ENCODE measurements at places on chromosomes 11 and 22.
A peak's percentile ranks its signal among the peaks of the same experiment; 100 is the strongest.

DNA sequence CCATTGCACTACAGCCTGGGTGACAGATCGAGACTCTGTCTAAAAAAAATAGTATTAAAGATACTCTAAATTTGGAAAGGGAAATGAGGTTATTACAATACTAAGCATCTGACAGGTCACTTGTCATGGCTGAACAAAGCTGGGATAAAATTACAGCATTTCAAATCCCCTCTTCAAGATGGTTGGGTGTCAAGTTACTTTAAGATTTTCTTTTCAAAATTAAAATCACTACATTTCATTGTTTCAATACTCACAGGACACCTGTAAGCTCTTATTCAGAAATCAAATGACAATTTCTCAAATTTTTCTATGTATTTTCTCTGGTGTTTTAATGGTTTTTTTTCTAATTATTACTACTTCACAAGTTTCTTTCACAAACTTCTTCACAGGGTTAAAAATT is 5.7 kb downstream of the TAF1D start:
- DNase-seq = no peak

DNA sequence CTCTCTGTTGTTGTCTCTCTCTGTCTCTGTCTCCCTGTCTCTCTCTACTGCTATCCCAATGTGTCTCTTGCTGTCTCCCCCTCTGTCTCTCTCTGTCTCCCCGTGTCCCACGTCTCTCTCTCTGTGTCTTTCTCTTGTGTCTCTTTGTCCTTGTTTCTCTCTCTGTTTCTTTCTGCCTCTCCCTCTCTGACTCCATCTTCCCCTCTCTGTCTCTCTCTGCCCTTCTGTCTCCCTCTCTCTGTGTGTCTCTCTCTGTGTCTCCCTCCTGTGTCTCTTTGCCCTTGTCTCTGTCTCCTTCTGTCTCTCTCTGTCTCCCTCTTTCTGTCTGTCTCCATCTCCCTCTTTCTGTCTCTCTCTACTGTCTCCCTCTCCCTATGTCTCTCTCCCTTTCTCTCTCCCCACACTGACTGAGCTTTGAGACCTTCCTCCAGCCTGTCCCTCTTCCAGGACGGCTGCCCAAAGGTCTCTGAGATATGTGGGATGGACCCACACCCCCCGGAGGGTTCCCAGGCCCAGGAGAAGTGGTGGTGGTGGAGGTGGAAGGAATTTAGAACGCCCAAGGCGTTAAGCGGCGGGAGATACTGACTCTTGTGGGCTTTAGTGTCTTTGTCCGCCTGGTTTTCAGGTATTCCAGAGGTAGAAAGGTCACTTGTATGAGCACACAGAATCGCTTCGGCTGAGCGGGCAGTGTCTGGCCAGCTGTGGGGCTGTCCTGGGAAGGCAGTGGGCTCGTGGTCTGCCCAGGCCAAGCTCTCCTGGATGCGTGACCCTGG is 65.5 kb upstream of the CCND1 start:
- DNase-seq = no peak

DNA sequence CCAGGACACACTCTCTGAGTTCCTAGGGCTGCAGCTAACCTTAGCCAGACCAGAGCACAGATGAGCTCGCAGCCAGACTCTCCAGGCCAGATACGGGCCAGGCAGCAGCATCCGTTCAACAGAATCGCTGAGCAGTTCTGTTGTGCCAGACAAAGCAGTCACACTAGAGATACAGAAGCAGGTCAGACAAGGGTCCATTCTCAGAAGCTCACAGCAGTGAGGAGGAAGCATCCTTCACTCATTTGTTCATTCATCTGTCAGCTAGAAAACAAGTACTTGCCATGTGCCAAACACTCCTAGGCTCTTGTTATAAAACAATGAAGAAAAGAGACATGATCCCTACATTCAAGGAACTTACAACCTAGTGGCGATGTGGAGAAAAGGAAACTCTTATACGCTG is 2.6 kb downstream of the LMO2 start:
- DNase-seq = no peak

GRCh38 chr11:84990141-84990540 is 637.0 kb downstream of the DLG2 start:
- DNase-seq = no peak

DNA sequence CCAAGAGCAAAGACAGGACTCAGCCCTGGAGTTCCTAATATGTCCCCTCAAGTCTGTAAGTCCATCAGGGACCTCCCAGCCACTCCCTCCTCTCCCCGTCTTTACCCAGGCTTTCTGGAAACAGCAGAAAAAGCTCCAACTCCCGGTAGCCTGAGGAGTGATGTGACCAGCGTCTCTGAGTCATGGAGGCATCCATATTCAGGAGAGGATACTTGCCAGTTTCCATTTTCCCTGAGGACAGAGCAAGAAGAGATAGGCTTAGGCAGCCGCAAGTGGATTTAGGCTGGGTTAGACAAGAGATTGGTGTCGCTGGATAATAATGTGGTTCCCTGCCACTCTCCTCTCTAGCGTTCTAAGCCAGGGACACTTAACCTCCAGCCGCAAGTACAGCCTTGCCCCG is 206.6 kb downstream of the GRIK4 start:
- no peak for DNase-seq

DNA sequence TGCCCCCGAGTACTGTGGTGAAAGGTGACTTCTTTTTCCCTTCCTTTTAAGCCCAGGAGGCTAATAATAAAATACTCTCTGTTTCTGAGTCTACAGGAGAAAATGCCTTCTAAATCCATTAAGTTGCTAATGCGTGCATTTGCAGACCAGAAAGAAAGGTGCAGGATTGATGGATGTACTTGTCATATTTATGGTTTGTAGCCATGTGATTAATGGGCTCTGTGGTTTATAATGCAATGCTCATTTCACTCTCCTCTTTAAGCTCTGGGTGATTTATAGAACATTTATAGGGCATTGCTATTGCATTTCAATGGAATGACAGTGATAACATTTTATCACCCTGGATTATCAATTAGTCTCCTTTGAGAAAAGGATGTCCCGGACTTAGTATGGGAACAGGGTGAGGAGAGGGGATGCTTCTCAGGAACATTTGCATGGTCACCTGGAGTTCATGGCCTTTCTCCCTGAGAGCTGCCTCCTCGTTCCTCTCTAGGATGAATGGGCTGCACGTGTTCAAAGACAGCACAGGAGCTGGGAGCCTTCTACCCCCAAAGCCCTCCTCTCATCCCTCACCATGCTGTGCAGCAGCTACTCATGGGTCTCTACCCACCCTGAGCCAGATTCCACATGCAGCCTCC is 82.8 kb upstream of the HMGXB4 start:
- DNase-seq = no peak

- no peak for DNase-seq
Observed at GRCh38 chr22:43941449-43941848, 13.8 kb upstream of the SAMM50 start.

DNA sequence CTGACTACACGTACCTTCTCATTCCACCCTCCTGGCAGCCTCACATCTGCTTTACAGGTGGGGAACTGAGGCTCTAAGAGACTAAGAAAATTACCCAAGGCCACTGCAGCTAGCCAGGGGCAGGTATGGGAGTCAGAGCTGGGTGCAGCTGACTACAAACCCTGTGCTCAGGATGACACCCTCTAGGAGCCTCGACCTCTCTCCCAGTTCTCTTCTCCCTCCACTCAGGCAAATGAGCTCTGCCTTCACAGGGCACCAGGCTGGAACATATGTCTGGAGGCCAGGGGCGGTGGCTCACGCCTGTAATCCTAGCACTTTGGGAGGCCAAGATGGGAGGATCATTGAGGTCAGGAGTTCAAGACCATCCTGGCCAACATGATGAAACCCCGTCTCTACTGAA is 4.0 kb downstream of the SYT12 start:
- no peak for DNase-seq

- no peak for DNase-seq
Observed at GRCh38 chr11:45294499-45294898, 8.4 kb upstream of the SYT13 start.

DNA sequence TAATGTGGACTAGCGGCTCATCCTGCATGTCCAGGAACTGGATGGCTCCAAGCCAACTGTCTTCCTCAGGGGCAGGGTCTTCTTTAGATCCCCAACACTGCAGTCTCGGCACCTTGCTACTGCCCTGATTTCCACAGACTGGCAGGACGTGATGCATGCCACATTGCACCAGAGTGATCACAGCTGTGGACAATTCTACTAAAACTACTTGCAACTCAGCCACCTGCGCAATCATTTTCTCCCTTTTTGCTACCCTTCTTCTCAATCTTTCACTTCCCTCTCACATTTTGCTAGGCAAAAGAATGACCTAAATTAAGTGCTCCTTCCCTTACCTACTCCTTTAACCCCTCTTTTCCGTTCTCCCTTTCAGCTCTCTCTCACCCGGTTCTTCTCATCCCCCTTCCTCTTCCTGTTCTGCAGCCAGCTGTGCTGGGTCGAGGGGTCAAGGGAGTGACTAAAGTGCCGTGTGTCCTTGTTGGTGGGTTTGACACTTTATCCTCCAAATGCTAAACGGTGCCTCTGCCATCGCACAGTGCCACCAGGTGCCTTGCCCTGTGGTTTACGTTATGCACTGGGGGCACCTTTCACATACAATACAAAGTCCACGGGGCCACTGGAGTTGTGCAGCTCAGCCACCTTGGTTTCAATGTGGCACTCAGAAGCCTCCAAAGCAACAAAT is 11.5 kb upstream of the PEX26 start:
- no peak for DNase-seq

- DNase-seq = peak; percentile 51
Observed at GRCh38 chr11:70328556-70328955, 58.1 kb downstream of the PPFIA1 start.

DNA sequence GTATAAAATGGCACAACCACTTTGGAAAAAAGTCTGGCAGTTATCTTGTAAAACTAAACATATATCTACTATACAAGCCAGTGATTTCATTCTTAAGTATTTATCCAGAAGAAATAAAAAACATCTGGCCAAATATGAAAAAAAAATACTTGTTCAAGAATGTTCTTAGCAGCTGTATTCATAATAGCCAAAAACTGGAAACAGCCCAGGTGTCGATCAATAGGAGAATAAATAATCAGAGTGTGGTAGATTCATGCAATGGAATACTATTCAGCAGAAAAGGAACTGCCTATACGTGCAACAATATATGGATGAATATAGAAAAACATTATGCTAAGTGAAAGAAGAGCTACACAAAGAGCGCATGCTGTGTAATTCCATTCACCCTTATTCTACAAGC is 36.7 kb downstream of the POU2AF1 start:
- no peak for DNase-seq

DNA sequence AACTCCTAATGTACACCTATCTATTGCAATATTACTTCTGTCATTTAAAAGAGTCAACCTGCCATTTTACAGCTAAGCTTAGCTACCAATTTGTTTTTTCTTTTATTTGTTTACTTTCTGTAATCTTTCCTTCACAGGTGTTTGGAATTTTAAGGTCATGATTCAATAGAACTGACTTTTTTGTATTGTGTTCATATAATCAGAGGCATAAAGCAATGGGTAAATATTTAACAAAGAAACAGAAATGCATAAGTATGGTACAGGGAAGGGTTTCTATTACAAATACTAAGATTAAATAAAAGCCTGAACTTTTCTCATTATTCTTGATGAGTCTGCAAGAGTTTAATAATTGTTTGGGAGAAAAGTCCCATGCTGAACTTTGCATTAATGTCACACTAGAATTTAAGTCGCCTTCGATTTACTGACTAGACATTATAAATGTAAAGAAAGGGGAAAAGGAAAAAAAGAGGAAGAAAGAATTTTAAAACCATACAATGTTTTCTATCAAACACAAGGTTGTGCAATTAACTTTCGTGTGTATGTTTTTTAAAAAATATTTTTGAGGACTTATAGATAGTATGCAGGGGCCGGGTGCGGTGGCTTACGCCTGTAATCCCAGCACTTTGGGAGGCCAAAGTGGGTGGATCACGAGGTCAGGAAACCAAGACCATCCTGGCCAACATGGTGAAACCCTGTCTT is 35.0 kb upstream of the HIPK3 start:
- DNase-seq = no peak

- DNase-seq = no peak
Observed at GRCh38 chr11:1755692-1756561, 5.5 kb upstream of the IFITM10 start.
